ENCODE measurements at places on chromosomes 16 and 17.

- peak; percentile 33 for DNase-seq
These were observed 13.1 kb downstream of the SLC22A31 start for GRCh38 chr16:89187032-89187769.

- no peak for DNase-seq
These were observed 6.8 kb upstream of the EZH1 start for GRCh38 chr17:42751628-42752027.

DNA sequence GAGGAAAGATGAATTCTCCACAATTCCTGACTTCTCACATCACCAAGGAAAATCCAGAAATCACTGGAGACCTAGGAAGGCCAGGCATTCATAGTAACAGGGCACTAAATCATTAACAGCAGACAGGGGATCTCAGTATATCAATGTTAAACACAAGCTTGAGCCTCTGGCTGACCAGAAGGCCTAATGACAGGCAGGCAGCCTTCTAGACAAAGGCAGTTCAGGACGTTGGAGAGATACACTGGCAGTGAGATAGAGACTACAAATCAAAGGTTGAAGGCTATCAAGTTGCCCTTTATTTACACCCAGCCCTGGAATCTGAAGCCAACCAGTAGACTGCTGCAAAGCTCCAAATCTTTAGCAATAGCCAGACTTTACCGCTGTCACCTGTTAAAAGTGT, 422.8 kb upstream of the CCL2 start:
- DNase-seq, result no peak

DNA sequence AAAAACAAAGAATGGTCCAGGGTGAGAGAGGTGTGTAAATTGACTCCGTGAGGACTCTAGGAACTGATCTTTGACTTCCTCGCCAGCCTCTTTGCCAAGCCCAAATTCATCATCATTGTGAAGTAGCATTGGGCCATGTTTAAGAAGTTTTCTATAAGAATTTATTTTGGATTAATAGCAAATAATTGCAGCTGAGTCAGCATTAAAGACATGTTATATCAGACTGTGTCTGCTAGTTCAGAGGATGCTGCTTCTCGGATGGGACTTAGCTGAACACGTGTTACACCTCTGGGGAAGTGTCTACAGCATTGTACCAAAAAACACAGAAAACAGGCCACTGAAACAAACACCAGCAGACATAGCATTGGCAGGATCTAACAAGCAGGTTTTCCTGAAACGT, 366.6 kb downstream of the CDH13 start:
- no peak for DNase-seq

GRCh38 chr17:50844117-50844700, 8.8 kb downstream of the WFIKKN2 start:
- DNase-seq, result no peak

DNA sequence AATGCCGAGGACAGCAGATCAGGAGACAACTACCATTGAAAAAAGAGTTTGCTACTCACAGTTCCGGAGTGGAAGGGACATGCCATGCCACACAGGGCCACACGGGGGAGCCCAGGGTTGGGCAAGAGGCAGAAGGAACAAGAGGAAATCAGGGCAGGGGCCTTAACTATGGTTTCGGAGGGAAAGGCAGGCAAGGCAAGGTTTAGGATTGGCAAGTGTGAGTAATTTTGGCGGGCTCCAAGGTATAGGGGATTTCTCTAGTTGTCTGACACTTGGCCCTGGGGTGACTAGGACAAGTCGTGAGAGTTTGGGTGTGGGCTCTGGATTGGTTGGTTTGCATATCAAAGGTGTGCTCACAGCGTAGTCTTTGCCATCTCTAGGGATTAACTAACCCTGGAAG, 27.0 kb upstream of the NTN1 start:
- DNase-seq, result peak; percentile 38

GRCh38 chr17:35560703-35561102, at the start of gene SLFN14:
TSS of gene SLFN14 (minus strand) at chr17:35560819. CDS start at chr17:35558062, 2,757 bp downstream.
- DNase-seq, result no peak

DNA sequence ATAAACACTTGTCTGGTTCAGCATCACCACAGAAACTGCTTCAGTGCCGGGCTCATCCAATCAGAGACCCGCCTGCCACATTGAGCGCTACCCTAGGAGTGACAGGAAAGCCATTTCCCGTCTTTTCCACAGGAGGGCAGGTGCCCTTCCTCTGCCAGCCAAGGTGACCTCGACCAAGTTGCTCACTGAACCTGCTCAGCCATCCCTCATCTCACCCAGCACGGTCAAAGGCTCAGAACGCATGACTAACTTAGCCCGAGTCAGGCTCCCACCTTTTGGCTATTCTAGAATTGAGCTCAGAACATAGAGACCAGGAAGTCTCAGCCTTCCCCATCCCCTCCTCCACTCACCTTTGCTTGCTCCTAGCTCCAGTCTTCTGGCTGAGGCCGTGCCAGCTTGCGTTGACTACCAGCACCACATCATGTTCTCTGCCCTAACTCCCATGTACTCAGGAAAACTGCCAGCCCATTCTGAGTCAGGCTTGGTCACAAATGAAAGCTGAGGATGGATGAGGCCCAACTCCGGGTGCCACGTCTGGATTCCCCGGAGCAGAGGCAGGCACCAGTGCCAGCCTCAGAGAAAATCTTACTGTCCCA, 15.6 kb downstream of the MRPS23 start:
- DNase-seq, result no peak

DNA sequence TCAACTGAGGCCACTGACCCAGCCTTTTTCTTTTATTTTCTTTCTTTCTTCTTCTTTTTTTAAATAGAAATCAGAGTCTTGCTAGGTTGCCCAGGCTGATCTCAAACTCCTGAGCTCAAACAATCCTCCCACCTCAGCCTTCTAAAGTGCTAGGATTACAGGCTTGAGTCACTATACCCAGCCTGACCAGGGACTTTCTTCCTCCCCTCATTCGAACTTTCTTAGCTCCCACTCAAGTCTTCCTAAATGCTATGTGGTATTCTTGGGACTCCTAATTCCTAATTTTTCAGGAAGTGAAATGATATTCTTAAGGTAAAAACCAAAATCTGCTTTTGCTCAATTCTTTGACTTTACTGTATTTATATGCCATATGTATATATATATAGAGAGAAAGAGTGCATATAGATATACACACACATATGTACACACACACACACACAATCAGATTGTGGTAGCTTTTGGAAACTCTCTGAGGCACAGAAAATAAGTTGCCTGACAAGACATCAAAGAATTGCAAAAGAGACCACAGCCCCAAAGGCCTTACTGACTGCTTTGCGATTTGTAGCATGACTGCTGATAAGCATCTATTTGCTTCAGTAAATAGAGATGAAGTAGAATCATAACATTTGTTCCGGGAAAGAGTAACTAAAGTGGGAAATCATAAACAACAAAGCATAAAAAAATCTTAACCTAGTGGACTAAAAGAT, 9.5 kb upstream of the AMZ2 start:
- DNase-seq, result no peak

- DNase-seq, result peak; percentile 71
These were observed 78.9 kb downstream of the CNGB1 start for GRCh38 chr16:57892041-57892440.

DNA sequence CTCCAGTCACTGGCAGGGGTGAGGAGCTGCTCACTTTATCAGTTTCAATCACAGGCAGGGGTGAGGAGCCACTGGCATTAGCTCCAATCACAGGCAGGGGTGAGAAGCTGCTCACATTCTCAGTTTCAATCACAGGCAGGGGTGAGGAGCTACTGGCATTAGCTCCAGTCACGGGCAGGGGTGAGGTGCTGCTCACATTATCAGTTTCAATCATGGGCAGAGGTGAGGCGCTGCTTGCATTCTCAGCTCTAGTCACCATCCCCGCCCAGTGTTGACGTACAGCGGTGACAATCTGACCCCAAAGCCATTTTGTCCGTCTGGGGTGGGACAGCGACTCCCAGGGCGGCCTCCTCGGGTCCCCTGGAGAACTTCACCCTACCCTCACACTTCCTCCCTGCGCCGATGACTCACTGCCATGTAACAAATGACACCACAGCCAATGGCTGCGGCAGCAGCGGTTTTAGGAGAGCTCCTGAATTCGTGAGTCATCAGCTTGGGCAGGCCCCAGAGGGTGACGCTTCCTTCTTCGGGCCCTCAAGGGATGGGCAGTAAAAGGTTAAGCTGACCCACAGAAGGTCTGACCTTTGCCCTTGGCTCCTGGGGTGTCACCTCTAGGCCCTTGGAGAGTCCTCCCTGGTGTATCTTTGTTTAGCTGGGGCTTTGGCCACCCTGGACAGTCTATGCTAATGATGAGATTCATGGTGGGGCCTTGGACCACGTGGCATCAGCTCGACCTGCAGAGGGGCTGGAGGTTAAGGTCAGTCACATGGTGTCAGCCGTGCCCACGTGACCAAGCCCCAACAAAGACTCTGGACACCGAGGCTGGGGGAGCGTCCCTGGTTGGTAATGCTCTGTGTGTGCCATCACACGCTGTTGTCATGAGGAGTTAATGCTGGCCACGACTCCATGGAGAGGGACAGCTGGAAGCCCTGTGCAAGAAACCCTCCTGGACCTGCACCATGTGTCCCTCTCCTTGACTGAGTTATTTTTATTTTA, 171.7 kb downstream of the C16orf95 start:
- peak; percentile 54 for DNase-seq

- peak; percentile 37 for DNase-seq
These were observed 21.4 kb upstream of the SLC6A4 start for GRCh38 chr17:30256756-30257506.

DNA sequence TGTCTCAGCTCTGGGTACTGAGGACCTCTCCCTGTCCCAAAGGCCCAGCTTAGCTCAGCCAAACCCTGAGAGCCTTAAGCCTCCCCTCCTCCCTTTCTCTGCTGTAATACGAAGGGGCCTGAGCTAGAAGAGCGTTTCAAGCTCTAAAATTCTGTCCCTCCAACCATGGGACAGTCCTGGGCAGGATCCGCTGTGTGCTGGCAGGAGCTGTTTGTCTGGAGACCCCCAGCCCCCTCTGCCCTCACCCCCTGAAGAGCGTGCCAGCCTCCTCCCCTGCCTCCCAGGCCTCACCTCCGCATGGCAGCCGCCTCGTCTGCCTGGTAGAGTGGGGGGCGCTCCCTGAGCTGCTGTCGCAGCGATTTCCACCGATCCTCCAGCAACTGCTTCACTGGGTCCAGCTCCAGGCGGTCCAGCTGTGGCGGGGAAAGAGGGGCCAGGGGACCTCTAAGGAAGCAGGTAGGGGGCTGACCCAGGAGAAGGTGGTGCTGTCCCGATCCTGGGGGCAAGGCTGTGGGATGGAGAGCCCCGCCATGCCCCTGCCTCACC, 14.7 kb downstream of the UBALD2 start:
- DNase-seq, result no peak

GRCh38 chr16:74073456-74073855, 223.2 kb upstream of the PSMD7 start:
- DNase-seq, result peak; percentile 7

DNA sequence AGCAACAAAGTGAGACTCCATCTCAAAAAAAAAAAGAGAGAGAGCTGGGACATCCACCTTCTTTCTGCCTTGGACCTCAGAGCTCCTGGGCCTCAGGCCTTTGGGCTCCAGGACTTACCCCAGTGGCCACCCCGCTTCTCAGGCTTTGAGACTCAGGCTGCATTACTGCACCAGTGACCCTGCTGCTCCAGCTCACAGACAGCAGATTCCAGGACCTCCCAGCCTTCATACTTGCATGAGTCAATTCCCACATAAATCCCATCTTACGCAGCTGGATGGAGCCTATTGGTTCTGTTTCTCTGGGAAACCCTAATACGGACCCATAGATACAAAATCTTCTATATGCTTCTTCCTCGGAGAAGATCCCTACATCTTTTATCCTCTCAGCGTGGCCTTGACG, 2.1 kb upstream of the CEP295NL start:
- DNase-seq, result no peak
